ENCODE measurements at places on chromosomes 7 and 10.

DNA sequence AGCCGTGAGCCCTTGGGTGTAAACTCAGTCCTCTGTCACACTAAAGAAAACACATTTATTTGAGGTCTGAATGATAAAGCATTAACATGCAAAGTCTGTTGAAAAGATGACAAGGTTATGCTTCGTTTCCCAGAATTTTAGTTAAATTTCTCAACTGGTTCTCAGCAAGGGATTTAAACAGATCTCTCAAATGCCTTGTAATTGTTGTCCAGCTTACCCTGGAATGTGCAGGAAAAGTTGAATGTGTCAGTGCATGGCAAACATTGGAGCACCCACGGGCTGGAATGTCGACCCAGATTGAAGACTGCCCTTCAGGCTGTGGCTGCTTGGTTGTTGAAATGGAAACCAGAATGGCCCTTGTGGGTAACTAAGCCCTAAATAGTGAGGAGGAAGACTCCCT lies 191.8 kb downstream of the TRIL start:
- DNase-seq, result no peak

GRCh38 chr7:83162402-83163256 lies at the start of gene PCLO:
Gene PCLO (minus strand): TSS chr7:83162884. CDS start chr7:83162592, 292 bp downstream.
- peak; percentile 98 for DNase-seq

DNA sequence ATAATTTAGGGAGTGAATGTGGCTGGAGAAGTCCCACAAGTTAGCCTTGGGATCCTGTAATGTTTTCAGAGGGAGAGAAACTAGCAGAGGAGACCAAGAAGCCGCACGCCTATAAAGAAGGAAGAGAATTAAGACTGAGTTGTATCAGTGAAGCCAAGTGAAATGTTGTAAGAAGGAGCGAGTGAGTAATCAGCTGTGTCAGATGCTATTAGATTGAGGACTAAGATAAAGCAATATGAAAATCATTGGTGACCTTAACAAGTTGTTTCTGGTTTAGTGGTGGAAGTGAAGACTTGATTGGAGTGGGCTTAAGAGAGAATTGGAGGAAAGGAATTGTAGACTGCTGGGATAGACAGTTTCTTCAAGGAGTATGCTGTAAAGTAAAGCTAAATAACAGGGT lies 8.8 kb downstream of the CCSER2 start:
- no peak for DNase-seq

GRCh38 chr7:137127806-137128205 lies 215.7 kb downstream of the PTN start:
- no peak for DNase-seq

DNA sequence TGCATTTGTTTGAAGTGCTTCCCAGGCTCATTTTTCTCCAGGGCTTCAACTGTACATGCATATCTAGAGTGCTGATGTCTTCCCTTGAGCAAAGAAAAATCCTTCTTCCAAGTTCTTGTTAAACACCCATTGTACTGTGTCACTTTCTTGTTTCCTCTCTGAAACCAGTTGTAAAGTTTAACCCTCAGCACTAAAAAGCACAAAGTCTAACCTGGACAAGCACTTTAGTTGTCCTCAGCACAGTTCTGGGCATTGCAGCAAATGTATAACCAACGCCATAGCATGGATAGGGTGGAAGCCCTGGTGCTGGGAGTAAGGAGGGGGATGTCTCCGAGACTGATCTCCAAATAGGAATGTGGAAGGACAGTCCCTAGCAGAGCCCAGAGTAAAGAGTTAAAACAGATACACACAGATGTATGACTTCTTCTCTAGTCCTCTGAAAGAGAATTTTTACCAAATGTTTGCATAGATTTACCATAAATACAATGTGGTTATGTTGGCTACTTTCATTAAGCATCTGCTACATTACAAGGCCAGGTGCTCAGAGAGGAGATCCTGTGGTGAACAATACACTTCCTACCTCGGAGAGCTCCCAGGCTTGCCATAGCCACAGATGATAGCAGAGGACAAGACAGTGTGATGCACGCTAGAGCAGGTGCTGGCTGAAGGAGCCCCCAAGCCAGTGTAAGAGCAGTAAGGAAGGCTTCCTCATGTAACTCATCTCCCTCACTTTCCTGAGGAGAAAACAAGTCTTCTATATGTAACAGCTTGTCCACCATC lies 57.0 kb downstream of the DNAJC12 start:
- DNase-seq, result no peak

DNA sequence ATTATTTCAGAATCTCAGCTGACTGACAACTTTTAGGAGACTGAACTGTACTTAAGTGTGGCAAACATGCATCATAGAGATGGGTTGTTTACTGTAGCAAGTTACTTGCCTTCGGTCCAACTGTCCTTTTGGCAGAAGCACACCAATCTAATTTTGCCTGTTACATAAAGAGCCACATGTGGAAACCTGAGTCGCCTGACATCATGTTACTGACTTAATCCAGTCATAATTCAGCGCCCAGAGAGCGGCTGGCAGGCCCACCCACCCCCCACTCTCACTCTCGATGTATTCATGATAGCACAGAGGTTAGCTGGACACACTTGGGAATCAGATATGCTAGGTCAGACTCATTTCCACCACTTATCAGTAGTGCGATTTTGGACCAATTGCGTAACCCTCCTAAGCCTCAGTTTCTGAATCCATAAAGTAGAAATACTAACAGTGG lies 57.3 kb upstream of the CAPZA2 start:
- DNase-seq, result no peak

DNA sequence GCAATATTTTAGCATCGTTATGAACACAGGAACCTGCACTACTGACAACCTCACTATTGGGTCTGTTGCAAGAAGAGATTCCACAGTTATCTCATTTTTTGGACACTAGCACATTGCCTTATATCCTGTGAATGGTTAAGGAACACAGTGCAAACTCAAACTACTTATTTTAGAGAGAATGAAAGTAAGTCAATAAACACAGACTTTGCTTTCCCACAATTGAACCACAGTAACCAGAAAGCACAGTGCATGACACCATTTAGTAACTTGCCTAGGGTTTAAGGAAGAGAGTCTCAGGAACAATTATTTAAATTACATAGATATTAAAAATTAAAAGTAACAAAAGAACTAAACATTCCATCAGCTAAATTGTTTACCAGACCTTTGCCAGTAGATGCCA lies 468.8 kb downstream of the ZWINT start:
- DNase-seq, result no peak

DNA sequence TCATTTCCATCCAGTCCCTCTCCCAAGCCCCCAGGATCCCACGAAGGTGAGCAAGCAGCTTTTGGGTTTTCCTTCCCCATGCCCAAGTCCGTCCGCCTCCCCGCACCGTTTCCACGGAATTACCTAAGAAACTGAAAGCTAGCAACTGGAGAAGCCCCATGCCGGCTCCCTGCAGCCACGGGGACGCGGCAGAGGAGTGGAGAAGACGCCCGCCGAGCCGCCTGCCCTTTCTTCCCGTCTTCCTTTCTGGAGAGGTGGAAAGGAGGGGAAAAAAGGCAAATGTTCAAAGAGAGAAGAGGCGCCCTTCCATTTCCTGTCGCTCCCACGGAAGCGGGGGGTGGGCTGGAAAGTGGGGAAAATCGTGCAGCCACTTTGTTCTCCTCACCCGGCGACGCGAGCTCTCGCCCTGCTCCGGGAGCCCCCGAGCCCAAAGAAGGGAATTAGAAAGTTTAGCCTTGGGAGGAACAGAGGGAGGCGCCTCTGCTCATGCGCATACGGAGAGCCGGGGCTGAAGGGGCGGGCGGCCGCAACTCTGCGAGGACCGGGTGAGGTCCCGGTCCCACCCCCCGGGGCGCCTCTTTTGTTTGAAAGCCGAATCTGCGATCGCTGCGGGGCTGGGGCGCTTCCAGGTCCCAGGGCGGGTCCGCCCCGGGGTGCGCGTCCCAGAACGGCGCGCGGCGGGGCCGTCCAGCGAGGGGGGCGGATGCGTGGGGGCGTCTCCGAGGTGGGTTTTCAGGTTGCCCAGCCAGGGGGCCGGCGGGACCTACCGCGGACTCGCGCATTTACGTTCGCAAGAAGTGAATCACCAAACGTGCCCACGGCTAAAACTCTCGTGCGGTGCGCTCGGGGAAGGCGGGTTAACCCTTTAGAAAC lies at the start of gene LAMB1:
TSS of gene LAMB1 (minus strand) at position 436 of the 873 bp plus-strand sequence. CDS start at position 160, 276 bp downstream.
- peak; percentile 53 for DNase-seq

DNA sequence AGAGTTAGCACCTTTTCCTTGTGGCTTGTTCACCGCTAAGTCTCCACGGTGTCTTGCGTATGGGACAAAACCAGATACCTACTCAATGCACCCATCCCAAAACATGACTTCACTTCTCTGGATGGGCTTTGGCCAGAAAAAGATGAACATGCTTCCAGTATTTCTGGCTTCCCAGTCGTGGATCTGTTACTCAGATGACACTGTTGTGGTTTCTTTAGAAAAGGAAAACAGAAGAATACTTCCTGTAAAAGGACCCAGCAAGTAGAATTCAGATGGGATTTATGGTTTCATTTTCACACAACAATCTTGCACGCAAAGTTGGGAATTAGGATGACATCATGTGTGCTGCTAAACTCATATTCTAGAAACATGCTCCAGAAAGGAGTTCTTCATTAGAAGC lies 216.7 kb downstream of the ADAM12 start:
- DNase-seq, result no peak

DNA sequence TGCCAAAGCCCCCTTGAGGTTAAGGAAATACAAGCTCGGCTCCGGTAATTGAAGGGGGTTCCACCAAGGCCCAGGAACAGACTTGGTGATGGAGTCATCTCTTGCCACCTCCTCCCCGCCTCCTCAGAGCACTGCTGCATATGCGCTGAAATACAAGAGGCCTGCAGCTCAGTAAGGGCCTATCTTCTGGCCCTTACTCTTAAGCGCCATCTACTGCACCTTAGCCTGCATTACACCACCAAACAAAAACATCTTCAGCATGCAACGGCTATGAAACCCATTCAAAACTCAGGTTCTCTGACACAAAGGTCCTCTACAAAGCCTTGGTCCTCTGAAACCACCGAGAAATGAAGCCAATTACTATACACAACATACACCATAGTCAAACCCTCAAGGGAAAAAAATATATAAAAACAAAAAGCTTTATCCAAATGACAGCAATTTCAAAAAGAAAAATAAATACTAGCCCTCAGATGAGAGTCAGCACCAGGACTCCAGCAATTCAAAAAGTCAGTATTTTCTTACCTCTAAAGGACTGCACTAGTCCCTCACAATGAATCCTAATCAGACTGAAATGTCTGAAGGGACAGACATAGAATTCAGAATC lies 176.8 kb upstream of the TBX20 start:
- peak; percentile 65 for DNase-seq

DNA sequence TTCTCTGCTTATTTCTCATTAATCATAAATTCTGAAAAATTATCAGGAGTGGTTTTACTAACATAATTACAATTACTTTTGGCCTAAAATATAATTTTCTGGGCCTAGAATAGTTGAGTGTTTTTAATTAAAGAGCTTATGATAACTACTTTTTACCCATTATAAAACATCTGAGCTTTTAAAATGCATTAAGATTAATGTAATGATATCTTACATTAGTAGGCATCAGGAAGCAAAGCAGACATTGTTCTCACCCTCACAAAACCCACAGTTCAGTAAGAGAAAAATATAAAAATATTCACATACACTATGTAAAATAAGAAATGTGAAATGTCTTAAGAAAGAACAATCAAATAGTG lies 443.7 kb upstream of the SEMA3A start:
- DNase-seq, result no peak

DNA sequence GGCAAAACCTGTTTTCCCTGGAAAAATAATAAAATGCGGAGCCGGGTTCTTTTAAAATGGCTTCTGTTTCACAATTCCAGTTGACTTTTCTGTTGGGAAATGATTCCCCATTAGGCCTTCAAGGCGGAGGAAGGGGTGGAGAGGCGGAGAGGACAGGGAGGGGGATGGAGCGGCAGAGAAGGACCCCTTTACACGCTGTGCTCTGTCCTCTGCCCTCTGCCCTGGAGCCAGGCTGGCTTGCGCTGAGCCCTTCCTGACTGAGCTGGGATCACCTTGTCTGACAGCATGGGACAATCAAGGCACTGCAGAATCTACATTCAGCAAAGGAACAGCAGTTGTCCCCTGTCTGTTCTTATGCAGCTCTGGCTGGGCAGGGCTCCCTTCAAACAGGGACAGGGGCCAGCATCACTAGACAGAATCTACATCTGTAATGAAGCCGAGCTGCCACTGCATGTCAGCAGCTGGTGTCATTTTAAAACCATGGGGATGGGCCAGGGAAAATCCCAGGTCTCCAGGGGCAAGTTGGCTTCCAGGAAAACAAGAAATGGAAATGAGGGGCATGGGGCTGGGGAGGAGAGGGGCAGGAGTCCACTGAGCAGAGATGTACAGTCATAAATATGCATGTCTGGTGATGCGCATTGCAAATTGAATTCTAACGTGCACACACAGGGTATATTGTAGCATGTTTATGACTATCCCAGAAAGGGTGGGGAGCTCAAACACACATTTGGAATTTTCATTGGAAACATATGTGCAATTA lies 120.0 kb downstream of the MKX start:
- no peak for DNase-seq

DNA sequence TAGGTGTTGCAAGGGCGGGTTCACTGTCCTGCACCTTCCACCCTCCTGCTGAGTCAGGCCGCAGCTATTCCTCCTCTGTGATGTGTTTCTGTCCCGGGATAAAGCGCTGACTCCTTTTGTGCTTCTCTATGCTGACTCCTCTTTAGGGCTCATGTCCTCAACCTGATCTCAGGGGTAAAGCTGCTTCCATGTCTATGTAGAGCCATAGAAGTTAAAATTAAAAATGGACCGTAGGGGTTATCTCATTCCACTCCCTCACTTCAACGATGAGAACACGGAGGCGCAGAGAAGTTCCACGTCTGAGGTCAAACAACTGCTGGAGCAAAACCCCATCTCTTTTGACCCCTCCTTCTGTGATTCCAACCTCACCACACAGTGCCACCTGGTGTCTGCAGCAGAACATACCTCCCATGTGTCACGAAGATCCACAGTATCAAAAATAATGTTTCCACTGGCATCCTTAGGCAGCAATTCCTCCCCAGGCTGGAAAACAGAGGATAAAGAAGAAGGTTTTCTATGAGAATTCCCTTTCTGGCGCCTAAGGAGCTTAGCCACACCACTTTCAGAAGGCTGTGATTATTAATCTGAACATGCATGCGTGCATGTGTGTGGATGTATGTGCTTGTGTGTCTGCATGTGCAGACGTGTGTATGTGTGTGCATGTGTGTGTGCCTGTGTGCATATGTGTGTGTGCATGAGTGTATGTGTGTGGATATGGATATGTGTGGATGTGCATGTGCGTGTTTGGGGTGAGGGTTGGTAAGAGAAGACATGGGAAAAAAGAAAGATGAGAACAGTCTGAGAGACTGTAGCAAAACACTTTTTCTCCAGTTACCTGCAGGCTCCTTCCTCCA lies 81.2 kb upstream of the UCN3 start:
- peak; percentile 1 for DNase-seq

- no peak for DNase-seq
These were observed 1.2 kb upstream of the LSM8 start for GRCh38 chr7:118182593-118183427.

DNA sequence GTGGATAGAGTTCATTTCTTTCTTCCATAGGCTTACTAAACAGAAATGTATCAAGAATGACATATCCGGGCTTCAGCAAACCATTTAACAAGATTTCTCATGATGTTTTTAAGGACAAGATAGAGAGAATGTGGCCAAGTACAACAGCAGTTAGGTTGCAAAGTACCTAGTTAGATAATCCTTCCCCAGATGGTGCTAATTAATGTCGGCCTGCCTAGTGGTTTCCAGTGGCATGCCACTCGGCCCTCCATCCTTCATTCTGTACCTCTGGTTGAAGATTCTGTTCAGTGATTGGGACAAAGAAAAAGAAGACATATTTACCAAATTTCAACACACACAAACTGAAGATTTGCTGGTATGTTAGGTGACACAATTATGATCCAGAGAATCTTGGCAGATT lies 212.1 kb downstream of the MACC1 start:
- DNase-seq, result no peak

- DNase-seq, result no peak
These were observed 4.0 kb upstream of the ADAP1 start for GRCh38 chr7:958221-959200.
